ENCODE measurements at places on chromosomes 13 and 19.

- peak; percentile 40 for DNase-seq
These were observed at the start of gene SIGLEC6 for GRCh38 chr19:51531349-51532315. Gene SIGLEC6 (minus strand): TSS chr19:51531670. CDS start chr19:51531648, 22 bp downstream.

DNA sequence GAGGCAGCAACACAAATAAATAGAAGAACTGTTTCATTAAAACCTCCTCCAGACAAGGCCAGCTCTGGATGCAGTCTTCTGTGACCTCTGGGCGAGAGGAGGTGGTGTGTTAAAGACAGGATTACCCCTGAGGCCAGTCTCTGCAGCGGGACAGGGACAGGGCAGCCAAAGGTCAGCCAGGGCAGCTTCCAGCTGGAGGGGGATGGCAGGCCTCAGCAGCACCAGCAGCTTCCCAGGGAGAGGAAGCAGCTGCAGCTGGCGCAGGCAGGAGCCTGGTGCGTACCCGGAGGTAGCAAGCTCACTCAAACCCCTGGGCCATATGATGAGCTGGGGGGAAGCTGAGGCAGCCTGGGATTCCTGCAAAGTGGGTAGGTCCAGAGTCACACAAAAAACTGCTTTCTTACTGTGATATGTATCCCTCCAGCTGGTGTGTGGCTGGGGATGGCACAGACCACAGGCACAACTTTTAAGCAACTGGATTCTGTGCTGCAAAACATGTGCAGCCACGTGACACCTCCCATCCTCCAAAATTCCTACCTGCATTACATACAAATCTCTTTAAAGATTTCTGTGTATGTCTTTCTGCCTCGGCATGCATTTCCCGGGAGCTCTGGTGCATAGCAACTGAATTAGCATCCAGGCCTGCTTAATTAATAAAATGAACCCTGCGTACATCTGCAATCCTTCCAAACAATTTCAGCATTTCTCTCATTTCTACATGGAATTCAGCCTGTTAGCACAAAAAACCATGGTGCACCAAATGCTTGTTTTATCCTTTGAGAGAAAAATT lies 238.3 kb upstream of the MAB21L1 start:
- DNase-seq = no peak

GRCh38 chr19:6971366-6971765 lies 49.9 kb downstream of the MBD3L2B start:
- no peak for DNase-seq

DNA sequence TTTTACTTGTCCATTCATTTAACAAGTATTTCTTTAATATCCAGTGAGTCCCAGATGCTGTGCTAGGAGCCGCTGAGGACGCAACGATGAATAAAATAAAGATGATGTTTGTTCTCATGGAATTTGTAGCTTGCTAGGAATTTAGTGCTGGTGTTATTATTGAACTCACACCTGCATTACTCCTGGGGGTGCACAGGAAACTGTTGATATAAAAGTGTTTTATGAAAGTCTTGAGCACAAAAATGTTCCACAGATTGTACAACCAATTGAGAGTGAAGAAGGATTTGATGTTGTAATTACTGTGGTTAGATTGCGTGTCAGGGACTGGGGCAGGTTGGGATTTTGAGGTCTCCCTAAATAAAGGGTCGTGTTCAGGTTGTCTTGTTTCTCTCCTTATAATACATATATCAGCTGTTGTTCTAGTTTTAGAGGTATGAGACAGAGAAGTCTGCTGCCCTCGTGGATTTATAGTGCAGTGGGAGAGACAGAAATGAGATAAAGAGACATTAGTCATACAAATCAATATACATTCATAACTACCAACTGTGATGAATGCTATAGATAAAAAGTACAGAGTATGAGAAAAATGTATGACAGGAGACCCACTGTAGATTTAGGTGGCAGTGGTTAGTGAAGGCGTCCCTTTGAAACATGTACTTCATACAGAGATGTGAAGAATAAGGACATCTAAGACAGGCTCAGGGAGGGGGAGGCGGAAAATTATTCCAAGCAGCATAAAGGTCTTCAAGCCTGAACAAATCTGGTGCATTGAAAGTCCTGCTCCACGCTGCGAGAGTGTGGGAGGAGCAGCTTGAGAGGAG lies 11.3 kb downstream of the CACNG6 start:
- no peak for DNase-seq

GRCh38 chr19:45492627-45493470 lies 4.0 kb downstream of the RTN2 start:
- no peak for DNase-seq

DNA sequence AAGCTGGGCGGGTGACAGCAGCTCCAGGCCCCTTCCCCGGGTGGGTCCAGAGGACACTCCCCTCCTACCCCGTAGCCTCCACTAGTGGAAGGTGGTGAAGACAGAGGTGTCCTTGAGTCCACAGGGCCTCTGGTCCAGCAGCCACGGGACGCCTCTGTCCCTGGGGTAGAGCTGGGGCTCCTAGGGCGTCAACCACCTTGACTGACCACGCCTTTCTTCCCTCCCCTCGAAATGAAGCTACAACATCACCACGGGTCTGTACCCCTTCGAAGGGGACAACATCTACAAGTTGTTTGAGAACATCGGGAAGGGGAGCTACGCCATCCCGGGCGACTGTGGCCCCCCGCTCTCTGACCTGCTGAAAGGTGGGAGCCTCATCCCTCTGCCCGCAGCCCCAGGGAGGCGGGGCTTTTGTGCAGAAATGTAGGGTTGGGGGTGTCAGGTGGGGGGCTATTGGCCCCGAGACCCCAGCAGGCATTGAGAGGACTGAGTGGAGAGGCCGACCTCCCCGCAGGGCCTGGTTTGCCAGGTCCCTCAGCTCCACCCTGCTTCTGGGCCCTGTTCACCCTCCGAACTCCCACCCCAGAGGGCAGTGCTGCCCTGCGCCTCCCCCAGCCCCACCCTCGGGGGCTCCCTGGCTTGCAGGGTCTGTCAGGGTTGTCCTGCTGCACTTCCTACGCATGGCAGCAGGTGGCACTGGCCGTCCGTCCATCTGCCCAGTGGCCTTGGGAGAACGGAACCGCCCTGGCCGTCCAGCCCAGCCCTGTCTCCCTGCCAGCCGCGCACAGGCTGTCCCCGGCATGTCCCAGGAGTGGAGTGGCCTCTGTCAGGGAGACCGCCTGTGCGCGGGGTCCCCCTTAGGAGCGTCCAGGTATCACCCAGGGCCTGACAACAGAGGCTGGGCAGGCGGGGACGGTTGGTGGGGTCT lies 15.7 kb downstream of the STK11 start:
- DNase-seq = no peak

DNA sequence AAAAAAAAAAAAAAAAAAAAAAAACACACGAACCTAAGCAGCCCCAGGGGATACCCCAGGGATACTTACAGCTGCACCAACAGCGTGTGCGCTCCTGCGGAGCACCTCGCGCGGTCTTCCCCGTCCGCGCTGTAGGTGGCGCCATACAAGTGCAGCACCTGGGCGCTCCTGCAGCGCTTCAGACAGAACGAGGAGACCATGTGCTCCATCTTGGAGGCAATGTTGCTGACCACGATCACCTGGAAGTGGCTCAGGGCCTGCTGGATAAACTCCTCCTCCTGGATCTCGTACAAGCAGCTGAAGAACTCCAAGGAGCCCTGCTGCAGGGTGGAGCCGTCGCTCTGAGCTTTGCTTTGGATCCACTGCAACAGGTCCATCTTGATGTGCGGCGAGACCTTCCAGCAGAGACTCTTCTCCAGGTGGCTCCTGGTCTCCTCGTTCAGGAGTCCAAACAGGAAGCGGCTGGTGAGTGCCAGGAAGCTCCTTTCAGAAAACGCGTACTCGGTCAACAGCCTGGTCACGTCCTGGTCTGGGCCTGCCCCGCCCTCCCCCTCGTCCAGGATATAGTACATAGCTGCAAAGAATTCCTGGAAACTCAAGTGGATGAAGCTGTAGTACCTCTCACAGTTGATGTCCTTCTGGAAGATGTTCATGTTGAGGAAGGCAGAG lies 14.5 kb downstream of the NLRP12 start:
- no peak for DNase-seq

DNA sequence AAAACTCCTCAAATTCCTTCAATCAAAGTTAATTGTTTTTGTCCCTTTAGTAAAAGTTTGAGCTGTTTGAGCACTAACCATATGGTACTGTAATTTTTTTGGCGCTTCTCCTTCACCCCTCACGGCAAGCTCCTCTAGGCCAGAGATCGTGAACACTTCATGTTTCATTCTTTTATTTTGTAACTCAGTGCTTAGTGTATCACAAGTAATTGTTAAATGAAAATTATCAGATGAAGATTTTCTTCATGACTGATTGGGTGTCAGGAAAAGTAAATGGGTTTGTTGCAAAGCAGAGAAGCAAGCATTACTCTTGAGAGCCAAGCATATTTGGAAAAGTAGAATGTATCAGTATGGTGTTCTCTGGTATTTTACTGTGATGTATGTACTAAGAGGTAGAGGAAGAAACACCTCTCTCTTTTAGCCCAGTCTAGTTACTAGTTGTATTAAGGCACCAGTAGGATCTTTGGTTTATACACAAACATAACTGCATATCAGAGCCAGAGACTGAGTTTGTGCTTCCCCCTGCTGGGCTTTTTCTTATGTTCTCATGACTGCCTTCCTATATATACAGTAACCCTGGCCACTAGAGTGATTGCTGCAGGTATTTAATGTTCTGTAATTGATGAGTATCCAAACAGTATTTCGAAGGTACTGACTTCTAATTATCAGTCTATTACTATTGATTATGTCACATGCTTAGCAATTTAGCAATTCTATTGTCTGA lies 202.3 kb upstream of the KLHL1 start:
- DNase-seq = no peak

DNA sequence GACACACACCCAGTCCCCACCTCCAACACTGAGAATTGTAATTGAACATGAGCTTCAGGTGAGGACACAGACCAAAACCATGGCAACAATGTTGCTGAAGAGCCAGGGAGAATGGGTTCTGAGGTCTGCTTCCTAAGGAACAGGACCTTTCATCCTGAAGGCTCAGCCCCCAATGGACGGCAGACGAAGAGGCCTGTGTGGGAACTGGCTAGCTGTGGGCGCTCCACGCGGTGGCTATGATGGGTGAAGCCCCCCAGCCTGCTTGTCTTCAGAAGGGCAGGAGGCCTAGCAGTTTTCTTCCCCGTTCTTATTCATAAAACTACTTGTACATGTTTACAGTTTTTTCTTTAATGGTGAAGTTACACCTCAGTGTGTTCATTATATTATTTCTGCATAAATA lies 136.1 kb upstream of the SPACA7 start:
- no peak for DNase-seq

GRCh38 chr19:27824108-27824507 lies 1388.8 kb downstream of the UQCRFS1 start:
- no peak for DNase-seq

DNA sequence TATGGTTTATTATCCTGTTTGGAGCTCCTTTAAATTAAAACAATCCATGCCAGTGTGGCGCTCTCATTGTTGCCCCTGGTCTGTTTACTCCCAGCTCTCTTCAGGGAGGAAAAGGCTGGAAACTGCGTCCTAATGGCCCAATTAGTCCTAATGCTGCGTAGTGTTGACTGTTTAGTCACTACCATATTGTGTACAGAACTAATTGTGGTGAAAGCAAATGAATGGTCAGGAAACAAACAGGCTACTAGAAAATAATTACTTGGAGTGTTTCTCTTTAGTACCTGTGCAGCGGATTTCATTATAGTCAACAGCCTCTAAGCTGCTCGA lies 54.5 kb upstream of the MTIF3 start:
- no peak for DNase-seq
